CD4-positive, alpha-beta T cell (primary cell): ENCODE measurements at places on chromosomes 6 and 20.

GRCh38 chr6:41097467-41098090 lies 24.8 kb downstream of the NFYA start:
- DNase-seq, result no peak

GRCh38 chr6:21754891-21755290 lies 161.3 kb downstream of the SOX4 start:
- no peak for DNase-seq

GRCh38 chr6:36364669-36365479 lies 22.6 kb downstream of the ETV7 start:
- DNase-seq, result no peak

GRCh38 chr20:50371878-50372769 lies 138.1 kb upstream of the PTPN1 start:
- DNase-seq, result no peak

DNA sequence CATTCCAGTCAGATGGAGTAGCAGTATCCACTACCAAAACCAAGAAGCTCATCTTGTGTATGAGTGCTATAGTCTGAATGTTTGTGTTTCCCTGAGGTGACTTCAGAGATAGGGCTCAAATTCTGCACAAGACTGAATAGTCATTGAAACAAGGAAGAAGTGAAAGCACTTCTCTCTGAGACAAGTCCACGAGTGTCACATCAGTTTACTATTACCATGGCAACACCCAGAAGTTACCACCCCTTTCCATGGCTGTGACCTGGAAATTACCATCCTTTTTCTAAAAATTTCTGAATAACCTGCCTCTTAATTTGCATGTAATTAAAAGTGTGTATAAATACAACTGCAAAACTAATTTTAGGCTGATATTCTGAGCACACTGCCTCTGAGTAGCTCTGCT lies 682.1 kb upstream of the ADGRB3 start:
- no peak for DNase-seq

GRCh38 chr6:168031411-168031971 lies 34.0 kb downstream of the KIF25 start:
- DNase-seq, result no peak

GRCh38 chr20:6870559-6870958 lies 103.1 kb downstream of the BMP2 start:
- DNase-seq, result no peak

DNA sequence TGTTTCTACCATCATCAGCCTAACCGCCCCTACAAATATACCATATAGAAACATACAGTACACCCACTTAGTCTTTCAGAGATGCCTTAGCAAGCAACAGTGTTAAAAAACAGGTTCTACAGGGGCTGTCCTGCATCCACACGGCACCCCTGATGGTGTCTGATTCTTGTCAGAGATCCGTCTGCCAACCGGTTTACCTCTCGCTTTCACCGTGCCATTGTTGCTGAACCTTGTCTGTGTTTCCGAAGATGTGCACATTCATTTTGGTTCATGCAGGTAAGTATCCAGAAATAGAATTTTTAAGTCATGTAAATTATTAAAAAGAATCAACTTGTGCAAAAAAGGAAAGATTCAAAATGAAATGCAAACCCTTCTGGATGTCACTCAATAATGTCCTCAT lies 52.9 kb downstream of the EPHA7 start:
- no peak for DNase-seq

- no peak for DNase-seq
Observed at GRCh38 chr6:128186729-128187128, 285.9 kb upstream of the THEMIS start.

DNA sequence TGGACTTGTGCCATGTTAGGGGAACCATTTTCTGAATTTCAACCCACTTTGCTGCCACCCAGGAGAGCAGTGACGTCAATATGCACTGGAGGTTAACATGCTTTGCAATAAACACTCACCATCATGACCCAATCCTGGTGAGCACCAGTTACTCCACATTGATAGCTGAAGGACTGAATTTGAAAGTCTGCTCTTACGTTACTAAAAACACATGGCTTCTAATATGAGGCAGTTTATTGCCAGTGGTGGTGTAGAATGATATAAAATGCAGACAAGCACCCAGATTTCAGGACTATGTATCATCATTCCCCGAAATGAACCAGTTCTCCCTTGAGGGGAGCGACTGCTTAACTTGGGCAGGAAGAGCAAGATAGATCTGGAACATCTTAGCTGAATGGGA lies 23.8 kb downstream of the RFPL4B start:
- no peak for DNase-seq

DNA sequence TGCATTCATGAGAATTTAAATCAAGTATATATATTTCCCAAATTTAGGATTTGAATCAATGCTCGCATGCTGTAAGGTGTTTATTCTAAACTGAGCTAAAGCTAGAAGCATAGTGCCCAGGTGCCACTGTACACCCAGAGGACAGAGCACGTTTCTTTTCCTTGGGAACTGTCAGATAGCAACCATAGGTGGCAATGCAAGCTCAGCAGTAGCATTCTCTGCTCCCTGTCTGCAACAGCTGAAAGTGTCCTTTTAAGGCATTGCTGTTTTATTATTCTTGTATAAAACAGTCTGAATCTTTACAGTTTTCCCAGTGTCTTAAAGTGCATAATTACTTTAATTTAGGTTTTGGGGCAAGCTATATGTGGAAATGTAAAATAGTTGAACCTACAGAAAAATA lies 443.4 kb upstream of the MMS22L start:
- no peak for DNase-seq

GRCh38 chr6:161586887-161587286 lies 313.0 kb upstream of the AGPAT4 start:
- DNase-seq, result no peak

DNA sequence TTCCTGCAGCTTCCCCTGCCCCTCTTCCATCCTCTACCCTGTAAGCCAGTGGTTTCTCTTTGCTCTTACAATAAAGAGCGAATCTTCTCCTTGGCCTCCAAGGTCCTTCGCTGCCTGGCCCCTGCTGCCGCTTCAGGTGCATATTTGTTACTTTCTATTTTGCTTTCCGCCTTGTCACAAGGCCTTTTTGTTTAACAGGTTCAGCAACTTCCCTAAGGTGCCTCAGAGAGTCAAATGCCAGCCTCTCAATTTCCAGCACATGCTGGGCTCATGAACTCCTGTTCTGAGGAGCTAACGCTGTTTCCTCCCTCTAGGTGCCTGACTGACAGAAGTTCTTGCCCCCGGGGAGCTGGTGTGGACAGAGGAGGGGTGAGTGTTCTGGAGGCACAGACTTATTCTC lies 42.4 kb upstream of the EPB41L1 start:
- DNase-seq, result no peak

DNA sequence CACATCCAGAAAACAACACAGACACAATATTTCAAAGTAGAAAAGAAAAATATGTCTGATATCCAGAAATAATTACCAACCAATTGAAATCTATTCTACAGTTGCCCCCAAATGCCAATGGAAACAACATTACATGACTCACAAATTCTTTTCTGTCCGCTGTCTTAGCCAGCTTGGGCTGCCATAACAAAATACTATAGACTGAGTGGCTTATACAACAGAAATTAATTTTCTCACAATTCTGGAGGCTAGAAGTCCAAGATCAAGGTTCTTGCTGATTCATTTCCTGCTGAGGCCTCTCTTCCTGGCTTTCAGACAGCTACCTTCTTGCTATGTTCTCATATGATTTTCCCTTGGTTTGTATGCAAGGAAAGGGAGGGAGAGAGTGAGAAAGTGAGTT lies 698.1 kb downstream of the DHX35 start:
- no peak for DNase-seq

- no peak for DNase-seq
Observed at GRCh38 chr6:50128420-50129005, 78.8 kb upstream of the DEFB112 start.

DNA sequence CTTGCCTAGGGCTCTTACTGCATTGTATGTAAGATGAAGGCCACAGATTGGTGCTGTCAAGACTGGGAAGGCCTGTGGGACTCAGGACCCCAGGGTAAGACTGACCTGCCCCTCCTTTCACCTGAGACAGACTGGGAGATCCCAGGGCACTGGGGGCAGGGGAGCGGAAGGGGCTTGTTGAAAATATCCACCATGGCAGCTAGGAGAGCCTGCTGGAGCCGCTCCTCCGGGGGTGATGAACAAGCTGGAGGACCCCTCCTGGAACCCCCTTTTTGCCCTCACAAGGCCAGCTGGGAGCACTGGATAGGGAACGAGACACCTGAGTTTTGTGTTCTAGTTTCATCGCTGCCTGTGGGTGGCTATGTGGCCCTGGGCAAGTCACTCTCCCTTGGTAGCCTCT lies 9.2 kb upstream of the SDCBP2 start:
- no peak for DNase-seq
